ENCODE measurements at places on chromosomes 12 and 14.

- DNase-seq, result no peak
These were observed 4.4 kb upstream of the CLEC2A start for GRCh38 chr12:9936591-9936990.

DNA sequence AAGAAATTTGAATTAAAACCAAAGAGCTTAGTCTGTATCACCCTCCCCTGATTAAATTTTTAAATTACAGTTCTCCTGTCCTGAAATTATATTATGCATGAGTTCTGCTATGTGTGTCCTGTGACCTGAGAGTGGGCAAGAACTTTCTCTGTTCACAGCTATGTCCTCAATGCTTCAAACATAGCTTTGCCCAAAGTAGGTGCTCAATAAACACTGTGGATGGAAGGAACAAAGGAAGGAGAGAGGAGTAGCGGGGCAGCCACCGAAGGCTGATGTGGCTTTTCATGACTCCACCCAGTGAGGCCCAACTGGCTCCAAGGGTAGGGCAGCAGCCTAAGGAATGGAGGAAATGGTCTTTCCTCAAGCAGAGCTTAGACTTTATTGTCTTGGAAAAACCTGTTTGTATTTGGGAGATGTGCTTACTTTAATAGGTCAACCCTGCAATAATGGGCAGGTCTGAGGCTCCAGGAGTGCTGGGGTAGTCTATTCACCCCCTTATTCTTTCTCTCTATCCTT, 7.6 kb upstream of the MARK3 start:
- DNase-seq, result no peak

- DNase-seq, result no peak
These were observed 824 bp upstream of the TARBP2 start for GRCh38 chr12:53500142-53500775.

DNA sequence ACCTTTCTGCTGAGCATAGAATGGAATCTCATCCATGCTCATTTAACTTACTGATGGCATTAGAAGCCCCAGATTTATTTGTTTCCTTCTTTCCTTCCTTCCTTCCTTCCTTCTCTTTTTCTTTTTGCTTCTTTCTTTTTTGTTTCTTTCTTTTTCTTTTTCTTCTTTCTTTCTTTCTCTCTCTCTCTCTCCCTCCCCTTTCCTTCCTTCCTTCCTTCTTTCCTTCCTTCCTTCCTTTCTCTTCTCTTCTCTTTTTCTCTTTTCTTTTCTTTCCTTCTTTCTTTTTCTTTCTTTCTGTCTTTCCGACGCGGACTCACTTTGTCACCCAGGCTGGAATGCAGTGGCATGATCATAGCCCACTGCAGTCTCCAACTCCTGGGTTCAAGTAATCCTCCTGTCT, 55.9 kb downstream of the C12orf75 start:
- DNase-seq, result no peak

- DNase-seq, result no peak
These were observed 33.5 kb downstream of the SLC15A4 start for GRCh38 chr12:128790221-128790620.

DNA sequence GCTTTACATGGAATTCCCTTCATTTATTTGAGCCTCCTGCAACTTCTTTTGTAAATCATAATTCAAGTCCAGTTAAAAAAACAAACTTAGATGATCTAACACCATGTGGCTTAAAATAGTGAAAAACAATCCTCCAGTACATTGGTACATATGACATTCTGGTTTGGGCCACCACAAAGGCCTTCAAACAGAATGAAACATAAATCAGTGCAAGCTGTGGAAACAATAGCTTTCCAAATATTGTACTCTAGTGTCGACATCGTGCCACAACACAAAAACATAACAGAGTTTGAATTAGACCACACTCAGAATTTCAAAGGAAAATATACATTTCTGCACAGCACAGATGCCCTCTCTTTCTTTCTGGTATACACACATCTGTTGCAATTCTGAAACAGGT, 751.3 kb downstream of the SLC6A15 start:
- DNase-seq, result no peak

DNA sequence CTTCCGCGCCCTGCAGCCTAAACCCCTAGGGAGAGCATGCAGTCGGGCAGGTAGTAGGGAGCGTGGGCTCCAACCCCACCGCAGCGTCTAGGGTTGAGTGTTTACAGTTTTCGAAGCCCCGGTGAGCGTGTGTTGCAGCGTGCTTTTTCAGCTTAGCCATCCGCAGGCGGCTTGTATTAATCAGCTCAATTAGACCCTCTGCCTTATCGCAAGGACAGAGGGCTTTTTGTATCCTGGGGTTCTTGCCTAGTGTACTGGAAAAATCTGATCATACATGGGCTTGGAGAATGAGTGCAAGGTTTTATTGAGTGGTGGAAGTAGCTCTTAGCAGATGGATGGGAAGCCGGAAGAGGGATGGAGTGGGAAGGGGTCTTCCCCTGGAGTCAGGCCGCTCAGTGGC, 44.4 kb upstream of the GNG2 start:
- DNase-seq, result no peak

DNA sequence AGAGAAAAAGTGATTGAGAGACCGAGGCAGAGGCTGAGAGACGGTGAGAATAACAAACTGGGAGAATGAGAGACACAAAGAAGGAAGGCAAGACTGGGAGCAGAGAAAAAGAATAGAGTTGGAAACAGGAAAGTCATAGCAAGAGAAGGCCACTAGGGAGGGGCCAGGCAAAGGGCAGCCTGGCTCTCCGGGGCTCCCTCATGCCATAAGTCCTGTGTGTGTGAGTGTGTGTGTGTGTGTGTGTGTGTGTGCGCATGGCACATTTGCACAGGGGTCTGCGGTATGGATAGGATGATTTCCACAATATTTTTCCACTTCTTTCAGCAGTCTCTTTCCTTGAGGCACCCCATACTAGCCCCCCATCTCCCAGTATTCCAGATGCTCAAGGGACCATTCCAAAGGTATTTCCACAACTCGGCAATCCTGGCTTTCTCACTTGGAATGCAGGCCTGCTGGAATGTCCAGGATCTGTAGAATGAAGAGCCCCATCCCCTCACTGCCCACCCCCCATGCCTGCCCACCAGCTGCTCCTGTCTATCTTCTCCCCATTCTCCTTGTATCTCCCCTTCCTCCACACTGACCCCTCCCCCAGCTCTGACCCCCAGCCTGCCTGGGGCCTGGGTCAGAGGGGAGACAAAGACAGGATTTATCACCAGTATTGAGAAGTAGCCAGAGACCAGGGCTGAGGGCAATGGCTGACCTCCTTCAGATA, 9.0 kb downstream of the GPR84 start:
- DNase-seq, result no peak

DNA sequence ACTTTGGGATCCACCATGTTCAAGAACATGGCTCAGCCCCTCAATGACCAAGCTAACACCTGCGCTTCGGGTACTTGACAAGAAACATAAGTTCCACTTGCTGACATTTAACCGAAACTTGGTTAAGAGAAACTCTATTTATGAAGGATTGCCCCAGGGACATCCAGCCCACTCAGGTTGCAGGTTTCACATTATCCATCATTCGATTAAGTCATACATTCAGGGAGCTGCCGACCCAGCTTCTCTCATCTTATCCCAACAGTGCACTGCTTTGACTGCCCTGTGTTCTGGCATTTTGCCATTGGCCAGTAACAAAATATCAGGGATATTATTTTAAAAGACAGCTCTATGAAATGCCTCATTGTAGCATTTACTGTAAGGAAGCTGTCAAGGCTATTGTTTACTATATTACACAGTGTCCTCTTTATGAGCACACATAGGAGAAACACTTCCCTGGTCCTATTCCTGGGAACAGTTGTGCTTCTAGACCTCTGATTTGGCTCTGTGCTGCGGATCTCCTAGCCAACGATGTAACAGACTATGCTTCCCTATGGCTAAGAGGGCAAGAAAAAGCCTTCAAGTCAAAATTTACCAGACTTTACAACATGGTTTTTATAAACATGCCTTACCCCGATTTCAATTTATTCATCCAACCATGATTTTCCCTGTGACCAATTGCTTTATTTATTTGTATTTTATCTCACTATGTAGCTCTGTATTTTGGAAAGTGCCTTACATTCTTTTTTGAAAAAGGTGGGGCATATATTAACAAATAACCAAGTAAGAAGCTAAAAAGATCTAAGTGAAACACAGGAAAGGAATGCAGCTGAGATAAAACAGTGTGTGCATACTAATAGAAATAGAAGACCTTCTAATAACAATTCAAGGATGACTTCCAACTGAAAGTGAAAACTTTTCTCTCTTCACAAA, 109.3 kb downstream of the ITPR2 start:
- DNase-seq, result no peak

DNA sequence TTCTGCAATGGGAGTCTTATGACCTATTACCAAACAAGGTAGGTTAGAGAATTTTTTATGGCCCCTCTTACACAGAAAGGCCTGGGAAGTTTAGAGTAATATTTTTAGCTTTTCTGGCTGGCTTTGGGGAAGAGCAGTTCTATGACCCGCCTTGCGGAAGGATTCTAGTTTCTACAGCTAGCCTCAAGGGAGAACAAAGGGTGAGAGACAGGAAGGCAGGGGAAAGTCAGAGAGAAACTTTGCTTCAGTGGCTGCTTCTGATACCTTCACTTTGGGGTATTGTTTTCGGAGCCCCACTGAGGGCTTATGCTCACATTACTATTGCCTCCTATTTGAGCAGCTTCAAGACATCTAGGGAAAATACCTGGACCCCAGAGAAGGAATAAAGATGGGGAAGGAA, 80.7 kb upstream of the NUDT4 start:
- no peak for DNase-seq

- no peak for DNase-seq
These were observed 505.9 kb downstream of the FLRT2 start for GRCh38 chr14:86035882-86036281.

DNA sequence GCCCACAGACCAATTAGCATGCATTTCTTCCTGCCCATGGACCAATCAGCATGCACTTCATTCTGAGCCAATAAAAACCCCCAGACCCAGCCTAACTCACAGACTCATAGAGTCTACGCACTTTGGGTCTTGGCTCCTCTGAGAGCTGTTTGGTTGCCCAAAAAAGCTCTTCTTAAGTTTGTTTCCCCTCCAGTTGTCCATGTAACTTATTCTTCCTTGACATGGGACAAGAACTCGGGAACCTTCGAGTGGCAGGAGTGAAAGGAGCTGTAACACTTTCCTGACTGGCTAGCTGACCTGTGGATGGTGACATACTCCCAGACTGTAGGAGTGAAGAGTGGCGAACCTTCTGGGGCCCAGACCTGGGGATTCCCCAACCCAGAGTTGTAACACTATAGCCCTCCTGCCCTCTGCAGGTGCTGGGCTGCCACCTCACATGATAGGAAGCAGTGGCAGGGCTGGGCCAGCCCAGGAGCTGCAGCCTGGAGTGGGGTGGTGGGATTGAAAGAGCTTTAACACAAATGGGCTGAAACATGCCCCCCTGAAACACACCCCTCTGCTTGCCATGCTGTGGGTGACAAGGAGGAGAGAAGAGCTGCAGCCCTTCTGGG, 4.4 kb upstream of the BTBD7 start:
- DNase-seq, result no peak

- no peak for DNase-seq
These were observed 23.1 kb downstream of the METAP2 start for GRCh38 chr12:95497031-95497430.

DNA sequence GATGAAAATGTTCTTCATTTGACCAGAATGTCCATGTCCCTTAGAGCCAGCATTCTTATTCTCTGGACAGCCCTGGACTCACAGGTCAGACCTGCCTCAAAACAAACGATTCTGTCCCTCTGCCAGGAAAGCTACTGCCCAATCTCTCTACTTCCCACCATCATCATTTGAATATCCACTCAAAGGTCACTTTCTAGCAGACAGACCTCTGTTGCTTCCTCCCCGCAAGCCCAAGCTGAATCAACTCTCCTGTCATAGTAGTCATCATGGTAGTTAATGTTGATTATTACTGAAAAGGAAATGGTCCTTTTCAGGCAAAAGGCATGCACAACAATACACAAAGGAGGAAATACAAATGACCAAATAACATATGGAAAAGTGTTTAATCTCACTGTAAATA, 39.6 kb upstream of the CPM start:
- DNase-seq, result no peak

- DNase-seq, result peak; percentile 71
These were observed 232.1 kb downstream of the CACNA1C start for GRCh38 chr12:2284857-2285256.

DNA sequence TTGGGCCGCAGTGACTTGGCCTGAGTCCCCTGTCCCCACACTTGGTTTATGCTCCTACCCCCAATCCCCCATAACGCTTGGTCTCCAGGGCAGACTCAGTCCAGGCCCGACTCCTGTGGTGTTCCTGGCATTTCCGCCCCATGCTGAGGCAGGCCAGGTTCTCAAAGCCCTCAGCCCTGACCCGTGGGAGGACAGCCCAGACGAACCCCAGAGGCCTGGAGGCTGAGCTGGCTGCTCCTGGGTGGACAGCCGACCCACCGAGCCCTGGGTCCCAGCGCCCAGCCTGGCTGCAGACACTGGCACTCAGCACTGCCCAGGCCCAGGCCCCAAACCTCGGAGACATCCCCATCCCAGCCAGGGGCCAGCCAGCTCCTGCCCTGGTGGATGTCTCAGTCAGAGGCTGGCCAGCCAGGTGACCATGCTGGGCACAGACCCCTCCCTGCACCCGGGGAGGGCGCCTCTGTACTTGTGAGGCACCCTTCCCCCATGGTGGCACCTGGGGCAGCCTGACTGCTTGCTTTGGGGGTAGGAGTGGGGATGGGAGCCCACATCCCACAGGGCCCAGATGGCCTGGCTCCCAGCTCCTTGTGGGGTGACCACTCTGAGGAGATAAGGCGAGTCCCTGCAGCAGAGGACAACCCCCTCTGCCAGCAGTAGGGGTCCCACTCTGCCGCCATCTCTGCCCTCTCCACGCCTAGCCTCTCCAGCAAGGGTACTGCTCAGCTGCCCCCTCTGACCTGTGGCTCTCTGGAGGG, 1.4 kb downstream of the PLD4 start:
- DNase-seq, result no peak

GRCh38 chr12:103771466-103771865, 69.6 kb downstream of the NT5DC3 start:
- no peak for DNase-seq

DNA sequence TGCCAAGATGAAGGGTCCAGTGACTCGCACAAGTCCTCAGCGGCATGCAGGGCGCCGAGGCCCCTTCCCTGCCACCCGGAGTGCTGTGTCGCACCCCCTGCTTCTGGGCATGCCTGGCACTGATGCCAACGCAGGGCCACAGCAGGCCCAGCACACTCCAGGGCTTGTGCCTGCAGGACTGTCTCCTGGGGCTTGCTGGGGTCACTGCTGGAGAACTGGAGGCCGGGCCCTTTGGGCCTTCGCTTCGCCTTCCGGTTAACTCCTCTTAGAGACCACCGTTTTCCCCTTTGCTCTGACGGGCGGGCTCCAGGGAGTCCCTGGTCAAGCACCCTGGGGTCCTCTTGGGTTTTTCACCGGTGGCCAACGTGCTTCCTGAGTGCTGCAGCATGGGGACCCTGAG, 79.6 kb downstream of the WDR20 start:
- DNase-seq, result no peak

DNA sequence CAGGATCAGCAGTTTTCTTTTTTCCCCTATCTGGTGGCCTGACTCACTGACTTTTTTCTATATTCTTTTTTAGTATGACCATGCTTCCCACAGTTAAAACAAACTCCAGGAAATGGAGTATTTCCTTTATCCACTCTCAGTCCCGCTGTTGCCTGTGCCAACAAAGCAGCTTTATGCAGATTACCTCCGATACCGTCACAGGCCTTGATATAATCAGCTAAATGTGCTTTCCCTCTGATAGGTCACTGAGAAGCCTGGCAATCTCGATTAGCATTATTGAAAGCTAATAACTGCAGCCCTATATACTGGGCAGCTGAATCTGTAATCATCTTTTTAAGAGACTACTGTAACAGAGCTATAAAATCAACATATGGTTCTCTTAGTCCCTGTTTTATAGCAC, 243.6 kb downstream of the KIF21A start:
- no peak for DNase-seq
